Fibroblast of villous mesenchyme (primary cell): ENCODE measurements at places on chromosomes 5 and 9. TPM values are rescaled to one million over a fixed set of nuclear protein-coding genes. Genes with fewer than 3 reads are reported as not detected.

GRCh38 chr5:42995360-42995751 lies 44.8 kb downstream of the ANXA2R start:
- peak; percentile 52 for DNase-seq

- no peak for DNase-seq
Measured at GRCh38 chr5:76065258-76065657, 17.9 kb upstream of the SV2C start.

- no peak for DNase-seq
Measured at GRCh38 chr9:7983490-7983889, 183.9 kb upstream of the DMAC1 start.

DNA sequence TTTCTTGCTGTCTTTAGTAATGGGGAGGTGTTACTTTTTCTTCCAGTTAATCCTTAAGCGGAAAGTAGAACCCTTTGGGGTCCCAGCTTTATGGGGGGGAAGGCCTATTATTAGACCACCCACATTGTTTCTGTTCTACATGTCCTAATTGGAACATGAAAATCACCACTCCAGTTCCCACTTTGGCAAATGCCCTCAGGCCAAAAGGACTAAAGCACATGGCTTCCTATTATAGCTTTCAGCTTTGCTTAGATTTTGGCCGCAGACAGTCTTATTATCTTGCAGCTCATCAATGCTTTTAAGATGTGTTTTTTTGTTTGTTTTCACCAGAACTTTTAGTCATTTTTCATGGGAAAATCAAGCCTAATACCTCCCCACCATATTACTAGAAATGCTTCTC lies 296.8 kb upstream of the ANKH start:
- DNase-seq, result peak; percentile 25

DNA sequence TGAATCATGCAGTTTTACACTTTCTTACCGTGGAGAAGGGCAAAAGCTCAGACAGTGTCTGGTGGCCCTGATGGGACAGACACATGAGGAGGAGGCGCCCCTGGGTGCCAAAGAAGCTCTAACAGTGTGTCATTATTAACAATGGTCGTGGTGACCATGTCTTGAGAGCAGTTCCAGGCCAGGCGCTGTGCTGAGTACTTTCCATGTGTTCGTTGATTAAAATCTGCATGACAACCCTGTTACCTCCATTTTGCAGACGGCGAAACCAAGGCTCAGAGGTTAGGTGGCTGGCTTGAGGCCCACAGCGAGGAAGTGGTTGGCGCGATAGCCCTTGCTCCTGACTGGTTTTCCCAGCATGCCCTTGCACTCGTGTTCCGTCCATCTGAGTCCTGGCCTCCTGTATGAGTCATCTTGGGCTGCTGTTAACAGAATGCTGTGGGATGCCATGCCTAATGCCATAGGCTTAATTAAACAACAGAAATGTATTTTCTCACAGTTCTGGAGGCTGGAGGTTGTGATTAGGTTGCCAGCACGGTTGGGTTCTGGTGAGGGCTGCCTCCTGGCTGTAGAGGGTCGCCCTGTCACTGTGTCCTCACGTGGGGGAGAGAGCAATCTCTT lies 92.0 kb downstream of the AMBP start:
- peak; percentile 30 for DNase-seq

- no peak for DNase-seq
Measured at GRCh38 chr9:16147726-16148125, 594.9 kb downstream of the CCDC171 start.

DNA sequence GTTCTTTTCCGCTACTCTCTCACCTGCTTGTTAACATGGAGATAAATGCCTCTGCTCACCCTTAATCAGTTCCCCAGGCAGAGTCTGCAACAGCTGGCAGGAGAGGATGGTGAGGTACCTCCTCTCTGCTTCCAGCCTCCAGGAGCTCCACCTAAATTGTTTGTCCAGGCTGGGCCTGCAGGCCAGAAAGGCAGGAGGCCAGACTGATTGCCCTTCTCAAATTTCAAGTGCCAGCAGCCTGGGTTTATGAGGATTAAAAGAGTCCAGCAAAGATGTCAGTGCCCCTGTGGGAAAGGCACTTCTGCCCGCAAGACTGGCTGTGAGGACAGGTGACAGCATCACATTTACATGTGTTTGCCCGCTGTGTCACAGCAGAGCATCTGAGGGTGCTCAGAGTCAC lies 19.8 kb downstream of the CORO2A start:
- DNase-seq, result no peak

DNA sequence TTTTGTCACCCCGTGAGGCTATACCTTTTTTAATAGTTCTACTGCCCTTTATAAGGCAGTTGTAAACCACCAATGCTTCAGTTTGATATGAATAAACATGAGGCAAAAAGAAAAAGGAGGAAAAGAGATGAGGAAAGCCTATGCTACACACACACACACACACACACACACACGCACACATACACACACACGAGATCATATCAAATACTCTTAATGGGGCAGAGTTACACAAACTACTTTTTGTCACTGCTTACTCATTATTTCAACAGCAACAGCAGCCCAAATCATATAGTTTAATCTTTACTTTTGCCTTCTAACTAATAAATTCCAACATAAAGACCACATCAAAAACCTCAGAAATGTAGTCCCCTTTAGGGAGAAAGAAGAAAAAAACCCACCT lies 116.8 kb upstream of the PAM start:
- DNase-seq, result no peak

DNA sequence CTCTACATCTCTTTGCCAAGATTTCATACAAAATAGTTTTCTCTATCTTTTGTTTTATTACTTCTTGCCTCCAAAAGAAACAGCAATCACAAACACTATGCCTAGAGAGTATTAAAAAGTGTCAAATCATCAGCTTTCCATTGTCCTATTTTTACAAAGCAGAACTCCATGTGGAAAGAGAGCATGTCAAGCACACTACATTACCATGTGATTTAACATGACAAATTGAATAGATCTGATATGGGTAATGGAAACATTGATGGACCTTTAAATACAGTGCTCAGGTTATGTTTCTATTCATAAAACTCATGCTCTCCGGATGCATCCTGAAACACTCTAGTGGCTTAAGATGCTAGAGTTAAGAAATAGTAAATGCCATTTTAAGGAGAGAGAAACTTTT lies 791.4 kb upstream of the CTNND2 start:
- no peak for DNase-seq

GRCh38 chr5:60010328-60010727 lies 116.8 kb upstream of the PDE4D start:
- DNase-seq, result no peak

DNA sequence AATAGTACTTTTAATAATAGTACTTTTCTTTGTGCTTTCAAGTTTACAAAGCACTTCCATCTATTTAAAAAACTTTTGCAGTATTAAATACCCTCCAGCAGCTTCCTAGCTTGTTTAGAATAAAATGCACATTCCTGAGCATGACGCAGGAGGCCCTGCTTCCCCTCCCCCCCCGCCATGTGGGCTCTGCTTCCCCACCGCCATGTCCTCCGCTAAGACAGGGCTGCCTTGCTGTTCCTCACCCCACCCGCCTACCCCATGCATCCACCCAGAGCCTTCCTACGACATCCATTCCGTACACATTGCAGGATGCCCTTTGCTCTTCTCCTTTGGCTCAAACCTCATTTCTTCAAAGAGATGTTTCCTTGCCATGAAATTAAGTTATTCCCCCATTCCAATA lies 205.9 kb upstream of the MSX2 start:
- no peak for DNase-seq

DNA sequence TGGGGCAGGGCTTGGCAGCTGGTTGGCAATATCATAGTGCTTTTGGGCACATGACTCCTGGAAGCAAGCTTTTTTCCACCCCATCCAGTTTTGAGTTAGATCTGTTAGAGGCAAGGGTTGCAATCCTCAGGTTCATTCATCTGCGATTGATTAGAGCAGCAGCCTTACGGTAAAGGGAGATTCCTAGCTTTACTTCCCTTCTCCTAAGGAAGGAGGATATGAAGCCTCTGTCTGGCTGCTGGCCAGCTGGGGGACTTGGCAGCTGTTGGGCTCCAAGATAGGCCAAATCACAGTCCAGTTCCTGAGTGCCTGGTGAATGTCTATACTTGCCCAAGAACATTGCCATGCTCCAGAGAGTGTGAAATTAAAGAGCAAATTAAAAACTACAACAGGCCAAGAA lies 113.4 kb upstream of the CCNH start:
- DNase-seq, result no peak

GRCh38 chr9:136703276-136703860 lies 9.0 kb upstream of the DIPK1B start:
- DNase-seq, result no peak

DNA sequence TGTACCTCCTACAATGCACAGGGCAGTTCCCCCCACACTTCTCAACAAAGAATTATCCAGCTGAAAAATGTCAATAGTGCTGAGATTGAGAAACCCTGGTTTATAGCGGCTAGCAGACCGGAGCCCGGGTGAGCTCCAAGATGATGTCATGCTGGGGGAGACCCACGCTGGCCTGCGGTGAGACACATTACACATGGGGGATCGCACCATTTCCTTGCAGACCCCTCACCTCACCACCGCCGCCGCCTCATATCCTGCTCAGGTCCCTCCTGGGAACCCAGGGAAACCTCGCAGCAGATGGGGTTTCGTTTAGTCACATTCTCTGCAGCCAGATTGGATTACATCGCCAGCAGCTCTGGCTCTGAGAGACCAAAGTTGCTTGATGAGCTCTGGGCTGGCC lies 14.7 kb upstream of the TNC start:
- DNase-seq, result peak; percentile 48

- DNase-seq, result peak; percentile 68
Measured at GRCh38 chr9:114735704-114736103, 53.7 kb upstream of the TEX48 start.

The BHMT2 gene
- 21.3 and 34.5 TPM in 2 replicates for total RNA-seq

The SLC1A3 gene
- 1.3 and 4.8 TPM in 2 replicates for total RNA-seq

The TXNDC8 gene
- not detected in 2 replicates for total RNA-seq

The AP3S1 gene
- 86.7 and 126 TPM in 2 replicates for total RNA-seq

The OTP gene
- not detected in 2 replicates for total RNA-seq

The DAB2 gene
- 231 and 332 TPM in 2 replicates for total RNA-seq
